ENCODE measurements at places on chromosomes 12 and 14.

DNA sequence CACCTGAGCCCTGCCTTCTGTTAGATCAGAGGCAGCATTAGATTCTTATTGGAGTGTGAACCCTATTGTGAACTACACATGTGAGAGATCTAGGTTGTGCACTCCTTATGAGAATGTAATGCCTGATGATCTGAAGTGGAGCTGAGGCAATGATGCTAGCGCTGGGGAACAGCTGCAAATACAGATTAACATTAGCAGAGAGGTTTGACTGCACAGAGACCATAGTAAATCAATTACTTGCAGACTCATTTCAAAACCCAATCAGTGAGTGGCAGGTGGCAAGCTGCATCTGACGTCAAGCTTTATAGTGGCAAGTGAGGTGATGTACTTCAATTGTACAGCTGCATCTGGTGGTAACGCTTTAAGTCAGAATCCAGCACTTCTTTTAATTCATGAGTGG is 141.6 kb downstream of the GPHN start:
- DNase-seq: no peak

DNA sequence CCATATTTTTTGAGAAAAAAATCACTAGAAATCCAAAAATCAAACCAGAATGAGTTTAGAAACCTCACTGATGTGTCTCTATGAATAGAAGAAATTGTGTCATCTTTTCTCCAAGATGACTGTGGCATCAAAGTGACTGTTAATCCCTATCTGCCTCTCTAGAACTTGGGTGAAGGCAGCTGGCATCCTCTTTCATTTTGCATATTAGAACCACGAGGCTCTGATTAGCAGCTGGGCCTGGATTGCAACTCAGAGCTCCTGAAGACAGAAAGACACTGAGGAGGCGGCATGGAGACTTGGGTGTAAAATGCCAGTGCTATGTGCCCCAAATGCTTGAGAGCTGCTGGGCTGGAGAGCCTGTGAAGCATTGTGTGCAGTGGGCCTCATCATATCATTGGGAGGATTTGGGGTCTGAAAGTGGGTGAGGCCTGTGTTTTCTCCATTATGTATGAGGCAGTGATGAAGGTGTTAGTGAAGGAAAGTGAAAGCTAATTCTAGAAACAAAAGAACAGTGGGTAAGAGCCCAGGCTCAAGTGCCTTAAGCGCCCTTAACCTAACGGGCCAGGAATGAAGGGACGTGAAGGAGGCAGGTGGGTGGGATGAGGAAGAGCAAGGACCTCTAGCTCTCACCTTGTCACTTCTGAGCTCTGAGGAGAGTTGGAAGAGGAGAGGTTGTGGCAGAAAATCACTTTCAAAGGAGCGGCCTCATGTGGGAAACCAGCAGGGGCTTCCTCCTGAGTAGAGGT is 26.2 kb downstream of the NKX2-8 start:
- no peak for DNase-seq

- DNase-seq: no peak
Measured at GRCh38 chr12:124952801-124953200, 36.1 kb downstream of the DHX37 start.

GRCh38 chr14:104385111-104385510 is 194.5 kb upstream of the C14orf180 start:
- DNase-seq: no peak

All from suppressor macrophage treated with lipopolysaccharide for 4 hours (primary cell).